CD4-positive, alpha-beta T cell treated with Interleukin-2 at 100 ng/mL for 4 hours (primary cell): ENCODE measurements at places on chromosomes 11 and 22.
A peak's percentile ranks its signal among the peaks of the same experiment; 100 is the strongest.

GRCh38 chr11:18727479-18728236 lies 1.7 kb upstream of the IGSF22 start:
- peak; percentile 52 for DNase-seq

- no peak for DNase-seq
Measured at GRCh38 chr11:3942956-3943497, 87.6 kb downstream of the STIM1 start.

GRCh38 chr11:69984457-69985261 lies 93.5 kb upstream of the ANO1 start:
- no peak for DNase-seq

- DNase-seq = no peak
Measured at GRCh38 chr22:34804604-34805003, 261.4 kb upstream of the ISX start.

- no peak for DNase-seq
Measured at GRCh38 chr11:36061471-36061870, 117.6 kb downstream of the LDLRAD3 start.

- peak; percentile 78 for DNase-seq
Measured at GRCh38 chr22:40325315-40325714, 21.0 kb upstream of the ADSL start.

DNA sequence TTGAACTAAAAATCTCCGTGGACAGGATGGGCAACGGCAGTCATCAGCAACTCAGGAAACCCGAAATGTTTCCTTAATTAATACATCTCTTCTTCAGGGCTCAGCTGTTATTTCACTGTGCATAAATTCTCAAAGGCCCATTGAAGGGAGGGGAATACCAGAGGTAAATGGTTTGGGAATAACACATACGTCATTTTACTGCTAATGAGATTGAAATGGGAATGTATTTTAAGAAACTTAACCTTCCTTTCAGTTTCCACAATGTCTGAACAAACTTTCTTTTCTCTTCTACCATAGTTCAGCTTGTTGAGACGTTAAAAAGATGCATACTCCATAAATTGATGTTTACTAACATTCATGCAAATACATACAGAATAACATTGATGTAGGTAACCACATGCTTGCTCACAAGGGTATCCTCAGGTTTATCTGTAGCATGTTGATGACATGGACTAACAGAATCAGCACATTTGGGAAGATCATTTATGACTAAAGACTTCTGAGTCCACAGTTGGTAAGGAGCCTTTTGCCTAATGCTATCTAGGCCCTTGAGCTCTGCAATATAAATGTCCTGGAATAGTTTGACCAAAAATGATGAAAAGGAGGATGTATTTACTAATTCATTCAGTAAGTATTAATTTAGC lies 7.7 kb upstream of the PRRG4 start:
- DNase-seq = no peak

DNA sequence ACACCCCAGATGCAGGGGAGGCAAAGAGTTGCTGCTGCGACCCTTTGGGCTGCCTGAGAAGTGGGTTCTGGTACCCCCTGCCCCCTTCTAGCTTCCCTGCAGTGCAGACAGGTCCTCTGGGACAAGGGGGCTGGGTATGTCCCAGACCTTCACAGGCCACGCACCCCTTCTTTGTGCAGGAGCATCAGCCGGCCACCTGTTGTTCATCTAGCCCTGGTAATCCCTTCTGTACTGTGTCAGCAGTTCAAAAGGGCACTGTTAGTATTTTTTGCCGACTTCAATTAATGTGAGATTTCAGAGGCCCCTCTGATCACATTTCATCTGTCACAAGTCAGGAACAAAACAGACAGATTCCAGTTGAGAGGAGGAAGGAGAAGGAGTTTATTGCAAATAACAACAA lies 49.9 kb downstream of the ALX4 start:
- no peak for DNase-seq

DNA sequence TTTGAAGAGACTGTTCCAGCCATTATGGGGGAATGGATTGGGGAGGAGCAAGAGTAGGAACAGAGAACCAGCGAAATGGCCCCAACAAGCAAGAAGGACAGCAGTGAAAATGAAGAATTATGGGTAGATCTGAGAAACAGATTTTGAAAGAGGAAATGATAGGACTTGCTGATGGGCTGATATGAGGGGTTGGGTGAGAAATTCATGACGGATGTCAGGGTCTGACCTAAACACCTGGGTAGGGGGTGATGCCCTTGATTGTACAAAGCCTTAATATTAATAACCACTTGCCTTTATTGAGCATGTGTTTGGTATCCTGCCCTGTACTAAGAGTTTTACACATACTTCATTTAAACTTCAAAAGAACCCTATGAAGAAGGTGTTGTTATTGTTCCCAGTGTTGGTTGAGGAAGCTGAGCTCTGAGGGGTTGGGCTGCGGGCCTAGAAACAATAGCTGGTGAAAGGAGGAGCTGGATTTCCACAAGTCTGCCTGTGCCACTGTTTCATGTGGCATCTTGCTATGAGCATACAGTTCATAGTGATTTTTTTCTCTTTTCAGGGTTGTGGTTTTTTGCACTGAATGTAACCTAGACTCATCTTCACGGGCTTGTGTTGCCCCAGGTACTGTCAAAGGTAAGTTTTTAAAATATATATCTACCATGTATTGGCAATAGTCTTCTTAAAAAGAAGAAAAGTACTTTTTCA lies 61.1 kb upstream of the TNRC6B start:
- DNase-seq = peak; percentile 63

- DNase-seq = no peak
Measured at GRCh38 chr22:29706486-29706885, 13.3 kb upstream of the CABP7 start.

DNA sequence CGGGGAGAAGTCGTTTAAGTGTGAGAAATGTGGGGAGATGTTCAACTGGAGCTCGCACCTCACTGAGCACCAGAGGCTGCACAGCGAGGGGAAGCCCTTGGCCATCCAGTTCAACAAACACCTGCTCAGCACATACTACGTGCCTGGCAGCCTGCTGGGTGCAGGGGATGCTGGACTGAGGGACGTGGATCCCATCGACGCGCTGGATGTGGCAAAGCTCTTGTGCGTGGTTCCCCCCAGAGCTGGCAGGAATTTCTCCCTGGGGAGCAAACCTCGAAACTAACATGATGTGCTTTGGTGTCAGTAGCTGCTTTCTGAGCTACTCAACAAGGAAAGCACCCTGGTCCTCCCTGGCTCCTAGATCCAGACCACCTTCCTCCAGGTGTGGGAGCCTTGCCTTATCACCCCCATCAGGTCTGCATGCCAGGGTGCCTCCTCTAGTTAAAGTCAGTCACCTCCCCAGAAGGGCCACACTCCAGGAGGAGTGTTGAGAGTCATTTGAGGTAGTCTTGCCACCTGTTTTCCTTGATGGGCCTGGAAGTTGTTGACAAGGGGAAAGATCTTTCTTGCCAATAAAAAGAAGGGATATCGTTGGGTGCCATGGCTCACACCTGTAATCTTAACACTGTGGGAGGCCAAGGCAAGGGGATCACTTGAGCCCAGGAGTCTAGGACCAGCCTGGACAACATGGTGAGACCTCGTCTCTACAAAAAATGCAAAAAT lies 12.9 kb downstream of the ZNF74 start:
- DNase-seq = no peak

GRCh38 chr22:29710922-29711593 lies 8.7 kb upstream of the CABP7 start:
- DNase-seq = no peak

DNA sequence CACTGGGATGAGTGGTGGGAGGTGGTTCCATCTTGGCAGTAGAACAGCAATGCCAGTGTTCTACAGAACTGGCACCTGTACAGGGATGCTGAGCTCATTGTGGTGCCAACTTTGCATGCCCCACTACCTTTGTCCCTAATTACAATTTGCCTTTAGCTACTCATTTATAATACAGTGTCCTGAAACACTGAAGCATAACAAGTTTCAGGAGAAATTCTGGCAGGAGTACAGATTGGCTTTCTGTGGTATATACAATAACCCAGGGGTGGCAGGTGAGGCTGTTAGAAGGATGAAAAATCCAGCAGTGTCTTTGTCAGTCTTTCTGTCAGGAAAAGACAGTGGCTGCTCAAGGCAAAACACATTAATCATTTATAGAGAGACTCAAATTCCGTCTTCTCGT lies 240.3 kb downstream of the FAM76B start:
- DNase-seq = no peak

GRCh38 chr11:35978891-35979290 lies 35.0 kb downstream of the LDLRAD3 start:
- no peak for DNase-seq
